Activated T-helper 17 cell treated with anti-CD3 and anti-CD28 coated beads, Interleukin-2, amount 50 U/mL, for 72 hours (primary cell): ENCODE measurements at places on chromosomes 1 and 21.

GRCh38 chr1:206573319-206573718 lies 38.9 kb downstream of the EIF2D start:
- no peak for ATAC-seq

DNA sequence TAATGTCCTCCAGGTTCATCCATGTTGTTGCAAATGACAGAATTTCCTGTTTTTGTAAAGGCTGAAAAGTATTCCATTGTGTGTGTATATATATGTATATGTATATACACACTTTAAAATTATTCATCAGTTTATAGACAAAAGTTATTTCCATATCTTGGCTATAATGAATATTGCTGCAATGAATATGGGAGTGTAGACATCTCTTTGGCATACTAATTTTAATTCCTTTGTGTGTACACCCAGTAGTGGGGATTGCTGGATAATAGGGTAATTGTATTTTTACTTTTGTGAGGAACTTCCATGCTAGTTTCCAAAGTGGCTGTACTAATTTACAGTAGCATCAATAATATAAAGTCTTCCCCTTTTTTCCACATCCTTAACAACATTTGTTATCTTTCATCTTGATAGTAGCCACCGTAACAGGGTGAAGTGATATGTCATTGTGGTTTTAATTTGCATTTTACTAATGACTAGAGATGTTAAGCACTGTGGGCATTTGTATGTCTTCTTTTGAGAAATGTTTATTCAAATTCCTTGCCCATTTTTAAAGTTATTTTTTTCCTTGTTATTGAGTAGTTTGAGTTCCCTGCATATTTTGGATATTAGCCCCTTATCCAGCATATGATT lies 243.0 kb downstream of the PDE4B start:
- ATAC-seq, result no peak

DNA sequence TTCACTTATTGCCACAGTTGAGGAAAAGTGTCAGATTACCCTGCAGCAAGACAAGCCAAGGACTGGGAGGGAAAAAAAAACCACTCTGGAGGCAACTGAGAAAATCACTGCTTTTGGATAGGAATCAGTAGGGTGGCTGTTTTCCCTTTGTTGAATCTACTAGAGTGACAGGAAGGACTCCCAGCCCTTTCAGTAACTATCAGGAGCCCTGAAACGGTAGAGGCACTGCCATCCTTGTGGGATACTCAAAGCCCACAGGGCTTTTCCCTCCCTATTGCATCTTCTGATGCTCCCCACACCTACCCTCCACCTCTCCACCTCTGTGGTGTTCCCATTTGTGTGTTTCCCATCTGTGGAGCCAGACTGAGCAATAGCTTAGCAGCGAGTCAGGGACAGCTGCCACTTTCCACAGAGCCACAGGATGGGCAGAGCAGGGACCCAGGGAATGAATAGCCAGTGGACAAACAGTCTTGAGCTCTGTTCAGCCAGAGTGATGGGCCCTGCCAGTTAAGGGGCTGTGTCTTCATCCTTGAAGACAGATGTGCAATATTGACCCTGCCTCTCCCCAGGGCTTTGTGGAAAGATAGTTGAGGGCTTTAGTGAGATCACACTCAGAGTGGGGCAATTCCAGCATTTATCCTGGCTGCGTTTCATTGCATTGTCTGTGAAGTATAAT lies 13.9 kb downstream of the UBIAD1 start:
- ATAC-seq, result no peak

- ATAC-seq, result no peak
These were observed 21.1 kb downstream of the ATP8B2 start for GRCh38 chr1:154346276-154346917.

GRCh38 chr1:185401019-185401418 lies 84.0 kb upstream of the IVNS1ABP start:
- ATAC-seq, result no peak

GRCh38 chr21:28953247-28953646 lies 39.4 kb downstream of the LTN1 start:
- no peak for ATAC-seq

DNA sequence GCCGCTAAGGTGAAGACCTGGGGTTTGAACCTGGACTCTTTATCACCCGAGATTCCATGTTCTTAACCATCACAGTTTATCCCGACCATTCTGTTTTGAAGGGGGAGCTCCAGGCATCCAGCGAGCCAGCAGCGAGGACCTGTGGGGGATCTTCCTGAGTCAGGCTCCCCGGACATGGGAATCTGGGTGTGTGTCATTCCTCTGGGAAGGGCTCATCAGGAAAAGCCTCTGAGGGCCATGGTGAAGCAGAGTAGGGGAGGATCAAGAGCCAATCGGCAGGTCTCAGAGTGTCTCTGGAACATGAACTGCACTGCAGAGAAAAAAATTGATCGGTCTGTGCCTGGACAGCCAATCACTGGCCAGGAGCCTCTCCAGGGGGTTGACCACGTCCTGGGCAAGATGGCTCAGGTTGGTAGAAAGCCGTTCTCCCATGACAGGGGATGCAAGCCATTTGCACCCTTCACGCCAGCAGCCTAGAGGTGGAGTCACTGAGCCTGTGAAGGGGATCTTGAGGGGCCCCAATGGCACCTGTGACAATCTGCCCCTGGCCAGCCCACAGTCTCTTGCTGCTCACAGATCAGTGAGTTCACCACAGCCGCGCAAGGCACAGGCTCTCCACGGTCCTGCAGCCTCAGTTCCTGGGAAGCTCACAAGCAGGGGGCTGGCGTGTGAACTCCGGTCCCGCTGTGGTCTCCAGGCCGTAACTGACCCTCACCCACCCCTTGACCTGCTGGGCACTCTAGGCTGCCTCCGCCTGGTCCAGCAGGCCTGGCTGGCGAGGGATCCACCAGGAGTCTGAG lies 20.4 kb upstream of the ACTRT2 start:
- no peak for ATAC-seq

- ATAC-seq, result peak; percentile 63
These were observed 59.9 kb downstream of the LRRC8C start for GRCh38 chr1:89692601-89693521.
